D721Med (cell line): ENCODE measurements at places on chromosomes 16 and 17.

DNA sequence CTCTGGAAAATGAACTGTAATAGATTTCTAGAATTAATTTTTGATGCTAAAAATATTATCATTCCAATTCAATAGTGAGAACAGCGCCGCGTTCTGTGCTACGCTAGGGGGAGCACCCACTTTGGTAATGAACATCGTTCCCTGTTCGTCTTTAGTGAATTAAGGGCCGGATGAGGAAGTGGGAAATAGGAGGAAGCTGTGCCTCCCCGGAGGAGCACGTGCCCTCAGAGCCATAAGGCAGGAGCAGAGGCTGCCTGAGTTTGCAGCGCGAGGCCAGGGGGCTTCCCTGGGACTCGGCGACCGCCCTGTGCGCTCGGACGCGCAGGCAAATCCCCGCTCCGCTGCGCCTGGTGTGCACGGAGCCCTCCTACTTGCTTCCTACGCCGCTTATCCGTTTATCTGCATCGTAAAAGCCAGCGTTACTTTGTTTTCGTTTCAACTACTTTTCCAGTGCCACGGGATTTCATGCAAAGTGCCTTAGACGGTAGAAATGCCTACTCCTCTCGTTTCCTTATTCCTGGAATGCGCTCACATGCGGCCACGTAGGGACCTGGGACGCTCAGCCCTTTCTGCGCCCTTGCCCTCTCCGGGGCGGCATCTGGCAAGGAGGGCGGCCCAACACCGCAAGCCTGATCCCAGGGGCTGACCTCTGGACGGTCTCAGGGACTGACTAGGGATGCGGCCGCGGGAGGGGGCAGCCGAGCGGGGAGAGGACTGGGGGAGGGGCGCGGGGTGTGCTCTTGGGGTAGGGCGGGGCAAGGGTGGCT is 76.4 kb downstream of the KCNJ12 start:
- DNase-seq, result no peak

- no peak for DNase-seq
Observed at GRCh38 chr16:14539631-14540030, 90.4 kb downstream of the PARN start.

DNA sequence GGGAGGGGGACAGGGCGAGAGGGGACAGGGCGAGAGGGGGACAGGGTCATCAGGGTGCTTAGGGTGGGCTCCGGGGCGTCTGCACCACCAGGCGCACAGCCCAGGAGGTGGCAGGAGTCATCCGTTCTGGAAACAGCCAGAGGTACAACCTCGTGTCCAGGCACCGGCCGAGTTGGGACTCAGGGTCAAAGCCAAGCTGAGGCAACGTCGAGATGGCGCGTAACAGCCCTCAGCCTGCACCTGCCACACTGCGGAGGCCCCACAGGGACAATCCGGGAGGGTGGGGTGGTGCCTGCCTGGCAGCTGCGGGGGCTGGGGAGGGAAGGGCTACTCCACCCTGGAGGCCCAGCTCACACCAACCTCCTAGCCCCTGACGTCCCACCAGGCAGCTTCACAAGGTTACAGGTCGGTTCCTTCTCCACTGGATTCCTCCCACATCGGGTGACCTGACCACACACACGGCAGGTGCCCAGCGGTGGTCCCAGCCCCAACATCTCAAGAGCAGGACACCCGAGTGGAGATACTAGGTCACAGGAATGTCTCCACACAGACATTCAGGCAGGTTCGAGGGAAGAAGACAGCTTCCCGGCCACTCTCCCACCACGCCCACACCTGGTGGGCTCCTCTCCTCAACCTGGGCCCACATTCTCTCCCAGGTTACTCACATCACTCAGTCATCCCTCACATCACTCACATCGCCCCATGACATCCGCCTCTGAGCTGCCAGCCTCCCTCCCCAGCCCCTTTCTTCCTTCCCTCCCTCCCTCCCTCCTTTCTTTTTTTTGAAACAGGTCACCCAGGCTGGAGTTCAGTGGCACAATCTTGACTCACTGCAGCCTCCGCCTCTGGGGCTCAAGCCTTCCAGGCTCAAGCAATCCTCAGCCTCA is 47.3 kb downstream of the RPH3AL start:
- DNase-seq, result no peak

- no peak for DNase-seq
Observed at GRCh38 chr16:30369091-30369937, 980 bp downstream of the TBC1D10B start.

- DNase-seq, result no peak
Observed at GRCh38 chr17:63185420-63185819, 219.4 kb downstream of the TANC2 start.

DNA sequence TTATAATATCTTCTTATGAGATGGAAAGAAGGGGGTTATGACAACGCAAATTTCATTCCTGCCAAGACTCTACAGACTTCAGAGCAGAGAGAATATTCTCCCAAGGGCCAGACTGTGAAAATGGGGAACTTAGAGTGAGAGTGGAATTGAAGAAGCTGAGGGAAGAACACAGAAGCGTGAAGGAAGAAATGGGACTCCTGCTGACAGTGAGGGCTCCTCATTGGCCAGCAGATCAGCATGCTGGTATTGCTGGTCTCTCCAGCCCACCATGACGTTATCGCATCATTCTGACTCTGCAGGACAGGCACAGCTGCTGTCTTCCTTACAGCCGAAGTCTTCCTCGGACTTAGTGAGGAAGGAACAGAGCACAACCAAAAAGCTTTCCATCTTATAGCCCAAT is 24.3 kb downstream of the CCL4 start:
- no peak for DNase-seq

- no peak for DNase-seq
Observed at GRCh38 chr16:56532714-56533113, 12.9 kb upstream of the BBS2 start.

- DNase-seq, result no peak
Observed at GRCh38 chr16:5412731-5413130, 315.1 kb upstream of the EEF2KMT start.

DNA sequence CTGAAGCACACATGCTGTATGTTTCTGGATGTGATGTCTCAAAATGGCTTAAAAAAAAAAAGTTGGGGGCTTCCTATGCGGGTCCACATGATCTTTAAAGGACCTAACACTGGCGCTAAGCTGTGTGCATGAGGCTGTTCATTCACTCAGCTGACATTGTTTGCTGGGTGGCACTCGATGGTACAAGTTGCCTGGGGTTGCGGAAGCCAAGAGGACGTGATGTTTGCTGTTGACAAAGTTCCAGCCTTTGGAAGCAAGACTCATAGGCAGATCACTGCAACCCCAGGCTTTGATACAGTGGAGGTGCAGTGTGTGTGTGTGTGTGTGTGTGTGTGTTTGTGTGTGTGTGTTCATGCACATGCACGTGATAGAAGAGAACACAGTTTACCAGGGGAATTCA is 29.5 kb upstream of the DNAI2 start:
- no peak for DNase-seq

DNA sequence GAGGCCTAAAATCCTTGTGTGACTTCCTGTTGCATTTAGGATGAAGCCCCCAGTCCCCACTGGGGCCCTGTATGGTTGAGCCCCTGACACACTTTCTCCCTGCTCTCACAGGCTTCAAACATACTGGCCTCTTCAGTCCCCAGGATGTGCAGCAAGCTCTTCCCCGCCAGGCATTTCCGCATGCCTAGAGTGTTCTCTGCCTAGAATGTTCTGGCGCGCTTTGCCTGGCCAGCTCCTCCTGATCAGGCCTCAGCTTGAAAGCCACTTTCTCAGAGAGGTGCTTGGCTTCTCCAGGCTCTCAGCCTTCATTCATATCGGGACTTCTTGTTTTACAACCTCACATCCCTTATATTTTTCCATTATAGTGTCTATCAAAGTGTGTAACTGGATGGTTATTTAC is 123.7 kb downstream of the SPACA3 start:
- DNase-seq, result no peak

GRCh38 chr16:49490321-49490705 is 116.7 kb downstream of the C16orf78 start:
- no peak for DNase-seq

- no peak for DNase-seq
Observed at GRCh38 chr17:79039886-79040285, 15.9 kb downstream of the C1QTNF1 start.

- DNase-seq, result no peak
Observed at GRCh38 chr17:44079877-44080821, 9.6 kb downstream of the G6PC3 start.

GRCh38 chr16:1343428-1344242 is 8.0 kb downstream of the TSR3 start:
- no peak for DNase-seq

DNA sequence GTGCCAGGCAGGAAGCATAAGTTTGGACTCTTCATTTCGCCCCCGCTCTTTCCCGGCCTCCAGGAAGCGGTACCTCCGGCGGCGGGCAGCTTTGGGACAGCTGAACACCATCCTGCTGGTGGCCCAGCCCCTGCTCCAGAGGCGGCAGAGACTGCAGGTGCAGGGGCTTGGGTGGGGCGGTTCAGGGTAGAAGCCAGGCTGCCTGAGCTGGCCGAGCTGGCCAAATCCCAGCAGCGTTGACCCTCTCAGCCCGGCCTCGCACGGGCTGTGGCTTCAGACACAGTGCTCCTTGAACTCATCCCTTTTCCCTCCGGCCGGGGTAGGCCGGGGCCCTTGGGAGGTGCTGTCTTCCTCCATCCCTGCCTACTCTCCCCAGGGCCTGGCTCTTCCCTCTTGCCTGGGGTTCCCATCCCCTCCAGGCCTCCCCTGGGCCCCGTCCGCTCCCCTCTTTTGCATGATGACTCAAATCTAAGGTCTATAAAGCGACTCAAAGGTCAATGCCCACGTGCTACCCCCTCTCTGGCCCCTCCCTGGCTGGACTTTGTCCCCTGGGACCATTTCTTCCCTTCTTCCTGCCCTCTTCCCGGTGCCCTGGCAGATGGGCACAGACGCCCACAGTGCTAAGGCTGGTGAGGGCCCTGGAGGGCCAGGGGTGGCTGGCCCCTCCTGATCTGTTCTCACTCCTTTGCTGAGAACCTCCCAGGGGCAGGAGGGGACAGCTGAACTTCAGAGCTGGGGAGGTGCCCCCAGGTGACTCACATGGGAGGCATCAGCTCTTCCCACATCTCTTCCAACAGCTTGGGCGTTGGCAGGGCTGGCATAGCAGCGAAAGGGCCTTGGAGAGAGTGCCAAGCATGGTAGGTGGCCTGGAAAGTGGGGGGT is 22.7 kb downstream of the MYO15B start:
- DNase-seq, result no peak

DNA sequence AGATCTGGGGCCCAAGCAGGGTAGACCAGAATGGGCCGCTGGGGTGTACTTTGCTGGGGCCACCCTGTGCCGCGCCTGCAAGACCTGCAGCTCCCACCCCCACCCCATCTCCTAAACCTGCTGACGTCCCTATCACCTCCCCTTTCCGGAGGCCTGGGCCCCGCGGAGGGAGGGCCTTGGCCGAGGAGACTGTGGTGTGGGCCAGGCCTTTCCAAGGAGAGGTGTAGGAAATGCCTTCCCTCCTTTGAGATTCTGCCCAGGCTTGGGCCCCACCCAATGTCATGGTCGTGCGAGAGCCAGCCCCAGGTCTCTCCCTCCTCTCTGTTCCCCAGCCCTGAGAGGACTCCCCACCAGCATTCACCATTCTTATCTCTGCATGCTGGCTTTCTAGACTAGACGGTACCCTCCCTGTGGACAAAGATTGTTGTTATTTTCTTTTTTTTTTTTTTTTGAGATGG is 3.9 kb upstream of the WFIKKN2 start:
- no peak for DNase-seq

- DNase-seq, result no peak
Observed at GRCh38 chr16:7680296-7680695, 347.7 kb downstream of the RBFOX1 start.

DNA sequence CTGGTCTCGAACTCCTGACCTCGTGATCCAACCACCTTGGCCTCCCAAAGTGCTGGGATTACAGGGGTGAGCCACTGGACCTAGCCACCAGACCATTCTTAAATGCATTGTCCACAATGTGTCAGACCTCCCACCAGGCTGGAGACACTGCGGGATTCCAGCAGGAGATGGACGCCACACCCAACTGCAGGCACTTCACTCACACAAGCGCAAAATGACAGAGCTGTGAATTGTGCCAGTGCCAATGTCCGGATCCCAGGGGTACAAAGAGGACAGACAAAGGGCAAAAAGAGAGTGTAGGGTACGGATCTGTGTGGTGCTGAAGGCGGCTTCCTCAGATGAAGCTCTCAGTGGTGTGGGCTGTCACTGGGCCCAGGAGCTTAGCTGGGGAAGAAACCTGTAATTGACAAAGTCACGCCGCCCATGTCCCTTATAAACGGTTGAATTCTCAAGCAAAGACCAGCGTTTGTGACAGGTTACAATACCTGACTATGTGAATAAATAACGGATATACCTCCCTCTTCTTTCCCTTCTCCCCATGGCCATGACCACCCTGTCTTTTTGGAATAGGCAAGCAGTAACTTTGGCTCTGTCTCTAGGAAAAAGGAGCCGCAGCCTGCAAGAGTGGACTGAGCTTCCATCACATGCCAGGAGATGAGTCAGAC is 40.0 kb downstream of the HS3ST3A1 start:
- DNase-seq, result no peak
